ENCODE measurements at places on chromosomes 4 and X.

DNA sequence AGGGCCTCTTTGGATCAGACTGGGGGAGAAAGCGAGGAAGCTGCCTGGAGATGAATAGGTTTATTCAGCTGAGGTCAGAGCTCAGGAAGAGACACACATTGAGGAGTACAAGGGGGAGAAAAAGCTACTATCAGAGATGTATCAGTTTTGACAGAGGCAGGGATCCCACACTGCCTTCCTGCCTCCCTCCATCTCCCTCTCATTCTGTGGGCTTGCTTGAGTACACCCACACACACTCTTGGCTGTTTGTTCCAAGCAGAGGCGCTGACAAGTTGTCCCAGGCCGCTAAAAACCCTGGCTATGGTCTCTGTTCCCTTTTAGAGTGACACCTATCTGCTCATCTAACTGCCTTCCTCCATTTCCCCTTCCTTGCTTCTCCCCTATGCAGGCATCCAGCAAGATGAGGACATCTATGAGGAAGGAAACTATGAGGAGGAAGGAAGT is 5.2 kb downstream of the TSPYL2 start:
- DNase-seq = no peak

- DNase-seq = no peak
Observed at GRCh38 chr4:79253924-79254323, 71.9 kb downstream of the NAA11 start.

GRCh38 chr4:93317057-93317456 is 511.5 kb upstream of the ATOH1 start:
- DNase-seq = no peak

GRCh38 chr4:158159718-158160094 is 13.1 kb downstream of the GASK1B start:
- DNase-seq = no peak

GRCh38 chr4:53937327-53937726 is 127.1 kb downstream of the CHIC2 start:
- DNase-seq = no peak

GRCh38 chr4:185666156-185666555 is 130.8 kb upstream of the PDLIM3 start:
- DNase-seq = no peak

DNA sequence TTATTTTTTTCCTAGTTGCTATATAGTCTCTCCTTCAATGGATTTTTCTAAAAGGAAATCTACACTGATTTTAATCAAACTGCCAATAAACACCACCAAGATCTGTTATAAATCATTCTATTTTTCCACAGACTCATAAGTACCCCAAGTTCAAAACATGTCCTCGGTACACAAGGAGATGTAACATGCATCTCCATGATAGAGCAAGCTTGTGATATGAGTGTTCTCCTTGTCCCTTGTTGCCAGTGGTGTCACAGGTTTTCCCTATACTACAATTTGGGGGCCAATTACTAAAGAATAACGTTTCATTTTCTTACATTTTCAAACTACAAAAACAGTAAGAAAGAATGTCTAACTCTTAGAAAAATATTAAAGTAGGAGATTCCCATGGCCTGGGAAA is 491 bp downstream of the ARHGEF6 start:
- no peak for DNase-seq

DNA sequence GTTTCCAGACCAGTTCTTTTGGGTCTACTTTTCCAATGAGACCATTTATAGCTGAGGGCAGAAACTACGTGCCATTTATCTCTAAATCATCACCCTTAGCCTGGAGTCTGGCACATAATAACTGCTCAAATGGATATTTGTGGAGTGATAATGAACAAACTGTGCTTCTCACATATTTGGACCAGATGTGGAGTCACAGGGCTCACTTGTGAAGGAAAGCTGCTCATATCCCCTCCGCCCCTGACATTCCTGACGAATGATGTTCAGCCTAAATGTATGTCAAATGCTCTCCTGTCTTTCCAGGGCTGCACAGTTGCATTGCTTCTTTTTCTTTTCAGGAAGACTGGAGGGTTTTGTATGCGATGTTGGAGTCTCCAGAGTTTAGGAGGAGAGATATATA is 110.1 kb downstream of the GBA3 start:
- no peak for DNase-seq

DNA sequence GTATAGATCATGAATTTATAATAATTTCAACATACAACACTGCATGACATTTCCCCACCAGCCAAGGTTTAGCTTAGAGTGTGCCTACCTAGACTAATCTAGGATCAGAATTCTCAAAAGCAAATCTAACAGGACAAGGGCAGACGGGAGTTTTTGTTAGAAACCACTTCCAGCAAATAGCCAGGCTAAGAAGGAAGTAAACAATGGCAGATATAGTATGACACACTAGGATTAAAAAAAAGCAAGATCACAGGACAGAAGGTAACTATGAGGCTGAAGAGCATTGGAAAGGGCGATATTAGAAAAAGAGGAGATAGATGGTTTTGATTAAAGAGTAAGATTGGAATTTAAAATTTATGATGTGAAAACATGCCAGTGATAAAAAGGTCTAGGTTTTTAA is 124.8 kb downstream of the LRBA start:
- DNase-seq = no peak

DNA sequence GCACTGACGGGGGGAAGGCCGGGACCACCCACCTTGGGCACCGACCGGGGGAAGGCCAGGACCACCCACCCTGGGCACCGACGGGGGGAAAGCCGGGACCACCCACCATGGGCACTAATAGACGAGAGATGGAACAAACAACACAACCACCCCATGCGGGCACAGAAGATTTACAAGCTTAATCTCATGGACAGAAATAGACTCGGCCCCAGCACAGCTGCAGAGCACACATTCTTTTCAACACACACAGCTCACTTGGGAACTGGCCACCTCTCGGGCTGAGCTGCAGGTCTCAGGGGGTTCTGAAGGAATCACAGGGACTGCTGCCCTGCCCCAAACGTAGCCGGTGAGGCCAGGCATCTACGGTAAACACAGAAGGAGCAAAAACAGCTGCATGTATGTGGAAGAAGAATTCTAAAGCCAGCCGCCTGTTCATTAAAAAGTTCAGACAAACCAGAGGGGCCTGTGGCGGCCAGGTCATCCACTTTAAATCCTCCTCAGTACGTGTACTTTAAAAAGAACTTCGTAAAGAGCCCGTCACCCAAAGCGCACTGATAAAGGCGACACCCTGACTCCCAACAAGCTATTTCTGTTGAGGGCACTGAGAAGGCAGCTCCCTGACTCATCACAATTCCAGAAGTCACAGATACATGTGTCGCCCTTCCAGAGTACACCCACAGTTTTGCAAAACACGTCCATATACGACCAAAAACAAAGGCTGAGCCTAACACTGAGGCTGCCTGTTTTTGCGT is 17.7 kb downstream of the PPP2R3B start:
- no peak for DNase-seq

DNA sequence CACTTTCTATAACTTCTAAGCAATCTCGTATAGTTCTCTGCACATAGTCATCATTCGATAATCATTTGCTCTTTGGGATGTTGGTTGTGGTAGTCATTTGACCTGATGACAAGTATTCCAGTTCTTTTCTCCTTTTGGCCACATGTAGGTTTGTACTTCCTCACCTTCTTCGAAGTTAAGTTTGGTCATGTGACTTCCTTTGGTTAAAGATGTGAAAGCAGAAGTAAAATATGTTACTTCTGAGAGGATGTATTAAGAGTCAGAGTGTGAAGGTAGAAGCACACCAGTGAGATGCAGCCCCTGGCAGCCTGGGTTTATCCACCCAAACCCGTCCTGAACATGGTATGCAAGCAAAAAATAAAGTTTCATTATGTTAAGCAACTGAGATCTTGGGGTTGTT is 48.9 kb upstream of the ZNF518B start:
- no peak for DNase-seq

GRCh38 chr4:24143741-24144140 is 253.9 kb upstream of the PPARGC1A start:
- DNase-seq = no peak

GRCh38 chr4:115871596-115871995 is 758.2 kb upstream of the NDST4 start:
- no peak for DNase-seq

- no peak for DNase-seq
Observed at GRCh38 chr4:94722748-94723147, 35.0 kb upstream of the BMPR1B start.

GRCh38 chr4:48578132-48578968 is 88.3 kb downstream of the ZAR1 start:
- DNase-seq = peak; percentile 8

- DNase-seq = no peak
Observed at GRCh38 chr4:83067058-83067639, 32.2 kb downstream of the COPS4 start.

DNA sequence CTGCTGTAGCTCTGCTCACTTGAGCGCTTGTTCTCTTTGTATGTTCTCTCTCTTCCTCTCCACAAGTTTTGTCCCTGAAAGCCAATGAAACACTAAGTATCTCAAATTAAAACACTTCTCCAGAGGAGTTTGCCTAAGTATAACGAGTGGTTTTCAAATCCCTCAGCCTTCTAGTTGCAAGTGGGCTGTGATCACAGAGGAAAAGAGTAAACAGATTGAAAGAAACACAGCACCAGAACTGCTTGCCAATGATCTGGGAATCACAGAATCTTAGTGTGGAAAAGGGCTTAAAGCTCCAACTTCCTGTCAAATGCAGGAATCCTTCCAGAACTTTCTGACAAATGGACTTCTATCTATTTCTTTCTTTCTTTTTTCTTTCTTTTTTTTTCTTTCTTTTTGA is 4.8 kb upstream of the PRSS12 start:
- DNase-seq = no peak

DNA sequence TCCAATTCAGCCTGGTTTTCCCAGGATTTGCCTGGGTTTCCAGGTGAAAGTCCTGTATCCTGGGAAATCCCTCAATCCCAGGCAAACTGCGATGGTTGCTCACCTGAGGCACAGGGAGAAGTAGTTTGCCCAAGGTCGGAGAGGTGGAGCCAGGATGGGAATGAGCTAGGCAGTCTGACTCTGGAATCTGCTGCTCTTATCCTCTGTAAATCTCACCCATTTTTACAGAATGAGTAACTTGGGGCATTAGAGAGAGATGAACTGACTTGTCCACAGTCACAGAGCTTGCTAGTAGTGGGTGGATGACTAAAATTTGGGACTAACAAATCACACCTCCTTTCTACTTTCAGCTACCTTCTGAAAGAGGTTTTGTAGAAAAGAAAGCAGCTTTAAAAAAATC is 9.8 kb upstream of the ARX start:
- DNase-seq = no peak

GRCh38 chr4:8617486-8618040 is 25.0 kb downstream of the CPZ start:
- DNase-seq = no peak

- no peak for DNase-seq
Observed at GRCh38 chr4:118816538-118817177, 19.3 kb downstream of the SEC24D start.

GRCh38 chr4:137359691-137360315 is 172.5 kb downstream of the PCDH18 start:
- DNase-seq = no peak

Measured in stimulated activated CD4-positive, alpha-beta T cell treated with anti-CD3 and anti-CD28 coated beads, Interleukin-4, amount 100 ng/mL, for 1 hour (primary cell).